Astrocyte of the hippocampus (primary cell): ENCODE measurements at places on chromosomes 11 and 22.

DNA sequence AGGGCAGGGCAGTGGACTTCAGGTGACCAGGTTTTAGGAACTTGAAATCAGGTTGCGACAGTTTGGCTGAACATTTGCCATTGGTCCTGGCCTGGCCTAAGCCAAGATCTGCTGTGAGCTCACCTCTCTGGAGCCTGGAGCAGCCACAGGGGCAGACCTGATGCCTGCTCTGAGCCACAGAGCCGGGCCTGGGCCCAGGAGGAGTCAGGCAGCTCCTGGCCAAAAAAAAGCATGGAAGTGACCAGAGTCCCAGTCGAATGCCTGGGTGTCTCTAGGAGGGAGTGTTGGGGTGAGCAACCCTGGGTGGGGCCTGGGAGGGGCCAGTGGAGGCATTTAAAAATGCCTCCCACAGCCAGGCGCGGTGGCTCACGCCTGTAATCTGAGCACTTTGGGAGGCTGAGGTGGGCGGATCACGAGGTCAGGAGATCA lies 6.0 kb upstream of the OMP start:
- no peak for DNase-seq

- peak; percentile 9 for DNase-seq
Measured at GRCh38 chr11:34380696-34381095, 22.9 kb upstream of the ABTB2 start.

DNA sequence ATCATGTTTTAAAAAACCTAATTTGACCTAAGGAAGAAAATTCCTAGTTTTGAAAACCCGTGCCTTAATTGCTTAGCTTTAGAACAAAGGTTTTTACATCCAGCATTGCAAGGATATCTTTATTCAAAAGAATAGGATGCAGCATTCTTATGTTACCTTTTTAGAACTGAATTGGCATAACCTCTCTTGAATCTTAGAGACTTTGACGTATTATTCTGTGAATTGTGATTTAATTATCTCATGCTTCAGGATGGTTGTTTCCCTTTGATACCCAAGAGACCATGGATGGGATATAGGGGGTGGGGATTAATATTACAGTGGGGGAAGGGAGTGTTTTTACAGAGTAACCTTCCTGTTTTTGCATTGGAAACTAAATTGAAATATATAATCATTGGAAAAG lies 49.4 kb downstream of the ARHGEF12 start:
- no peak for DNase-seq

DNA sequence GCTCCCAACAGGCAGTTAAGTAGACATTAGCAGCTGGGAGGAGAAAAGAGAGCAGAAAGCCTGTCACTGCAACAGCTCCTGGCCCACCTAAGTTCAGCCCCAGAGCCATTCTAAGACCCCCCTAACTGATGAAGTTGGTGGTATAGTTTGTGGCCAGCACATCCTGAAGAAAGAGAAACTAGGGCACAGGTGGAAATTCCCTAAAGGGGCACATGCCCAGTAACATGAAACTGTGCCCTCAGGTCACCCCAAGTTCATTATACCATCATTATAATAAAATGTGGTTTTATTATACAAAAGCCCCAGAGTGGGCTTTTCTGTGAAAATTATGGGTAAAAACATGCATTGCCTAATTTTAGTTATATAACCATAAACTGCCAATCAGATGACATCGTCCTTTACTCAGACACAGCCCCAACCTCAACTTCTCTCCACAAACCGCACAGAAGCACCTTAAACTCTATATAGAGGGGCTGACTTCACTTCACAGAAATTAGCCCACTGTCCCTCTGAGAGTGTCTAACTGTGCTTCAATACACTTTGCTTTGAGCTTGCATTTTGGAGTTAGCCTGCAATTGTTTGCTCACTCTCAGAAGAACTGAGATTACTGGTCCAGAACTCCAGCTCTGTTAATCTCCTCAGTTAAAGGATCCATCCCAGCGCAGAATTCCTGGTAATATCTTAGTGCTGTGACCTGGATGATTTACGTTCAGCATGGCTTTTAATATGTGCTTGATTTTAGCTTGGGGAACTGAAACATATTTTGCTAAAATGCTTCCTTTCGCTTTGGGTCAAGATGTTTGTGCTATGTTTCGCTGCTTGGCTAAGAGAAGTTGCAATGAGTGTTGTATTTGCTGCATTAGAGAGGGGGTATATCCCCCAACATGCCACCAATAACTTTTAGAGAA lies 1.8 kb upstream of the APOL3 start:
- no peak for DNase-seq

GRCh38 chr22:48976556-48977535 lies 850.8 kb downstream of the BRD1 start:
- no peak for DNase-seq

DNA sequence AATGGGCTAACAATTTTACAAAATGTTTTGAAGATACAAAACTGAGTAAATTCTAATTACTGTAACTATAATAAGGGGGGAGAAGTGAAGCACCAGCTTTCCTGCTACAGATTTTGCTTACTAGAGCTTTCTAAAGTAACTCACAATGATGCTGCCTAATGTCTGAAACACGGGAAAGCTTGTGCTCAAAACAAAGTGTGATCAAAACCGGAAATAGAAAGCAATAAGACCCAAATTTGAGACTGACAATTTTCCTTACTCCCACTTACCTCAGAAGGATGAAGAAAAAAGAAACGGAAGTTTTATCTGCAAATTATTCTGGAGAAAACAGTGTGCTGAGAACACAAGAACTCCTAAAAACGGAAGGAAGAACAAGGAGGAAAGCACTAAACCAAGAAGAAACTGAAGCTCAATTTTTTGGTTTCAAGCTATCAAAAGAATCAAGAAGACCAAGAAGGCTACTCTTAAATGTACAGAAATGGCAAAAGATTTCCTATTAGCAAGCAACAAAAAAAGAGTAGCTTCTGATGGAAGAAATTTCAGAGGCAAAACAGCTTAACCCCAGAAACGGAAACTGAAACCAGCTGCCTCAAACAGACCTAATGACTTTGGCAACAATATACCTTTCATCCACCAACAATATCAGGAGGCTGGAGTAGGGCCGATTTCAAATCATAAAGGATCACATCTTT lies 33.4 kb downstream of the AMBRA1 start:
- DNase-seq = peak; percentile 39

GRCh38 chr11:70481625-70482528 lies 83.5 kb downstream of the CTTN start:
- DNase-seq = peak; percentile 58

DNA sequence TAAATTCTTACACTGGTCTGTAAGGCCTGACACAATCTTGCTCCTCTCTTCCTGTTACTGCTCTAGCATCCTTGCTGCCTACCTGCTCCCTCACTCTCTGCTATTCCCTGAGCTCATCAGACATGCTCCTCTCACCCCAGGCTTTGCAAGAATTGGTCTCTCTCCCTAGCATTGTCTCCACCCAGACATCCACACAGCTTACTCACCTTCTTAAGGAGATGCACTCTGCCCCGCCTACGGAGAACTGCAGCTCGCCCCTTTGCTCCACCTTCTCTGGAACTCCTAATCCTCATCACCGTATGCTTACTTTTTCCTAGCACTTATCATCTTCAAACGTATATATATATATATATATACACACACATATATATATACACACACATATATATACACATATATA lies 23.3 kb upstream of the TMPRSS5 start:
- no peak for DNase-seq

DNA sequence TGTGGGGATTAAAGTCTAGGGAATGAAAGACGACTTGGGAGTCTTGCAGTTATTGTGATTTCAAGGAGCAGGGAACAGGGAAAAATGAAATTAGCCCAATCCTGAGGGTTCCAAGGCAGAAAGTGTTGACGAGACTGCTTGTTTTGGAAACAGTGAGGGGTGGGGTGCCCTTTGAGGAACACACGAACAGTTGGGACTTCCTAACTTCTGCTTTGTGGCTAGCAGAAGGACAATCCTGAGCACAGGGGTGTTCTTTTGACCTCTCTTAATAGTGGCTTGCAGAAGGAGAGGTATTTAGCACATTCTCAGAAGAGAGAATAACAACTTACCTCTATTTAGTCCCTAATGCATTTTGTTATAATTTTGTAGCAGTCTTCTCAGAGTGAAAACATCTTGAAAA lies 545.9 kb upstream of the ARHGAP42 start:
- no peak for DNase-seq

- no peak for DNase-seq
Measured at GRCh38 chr11:123221096-123221561, 26.1 kb upstream of the CLMP start.

DNA sequence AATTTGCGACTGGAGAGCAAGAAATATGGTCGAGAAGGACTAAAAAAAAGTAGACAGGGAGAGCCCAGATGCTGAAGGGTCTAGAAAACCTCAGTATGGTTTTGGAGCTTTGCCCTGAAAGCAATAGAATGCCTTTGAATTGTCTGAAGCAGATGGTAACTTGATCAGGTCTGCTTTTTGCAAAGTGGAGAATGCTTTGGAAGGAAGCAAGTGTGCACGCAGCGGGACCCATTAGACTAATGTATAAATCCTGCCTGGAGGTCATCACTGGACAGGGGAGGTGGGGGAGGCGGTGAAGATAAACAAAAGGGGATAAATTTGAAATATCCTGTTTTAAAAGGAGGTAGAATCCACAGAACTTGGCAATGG lies 757 bp upstream of the HINFP start:
- peak; percentile 72 for DNase-seq

- DNase-seq = no peak
Measured at GRCh38 chr11:44708009-44708408, 18.8 kb upstream of the TSPAN18 start.

DNA sequence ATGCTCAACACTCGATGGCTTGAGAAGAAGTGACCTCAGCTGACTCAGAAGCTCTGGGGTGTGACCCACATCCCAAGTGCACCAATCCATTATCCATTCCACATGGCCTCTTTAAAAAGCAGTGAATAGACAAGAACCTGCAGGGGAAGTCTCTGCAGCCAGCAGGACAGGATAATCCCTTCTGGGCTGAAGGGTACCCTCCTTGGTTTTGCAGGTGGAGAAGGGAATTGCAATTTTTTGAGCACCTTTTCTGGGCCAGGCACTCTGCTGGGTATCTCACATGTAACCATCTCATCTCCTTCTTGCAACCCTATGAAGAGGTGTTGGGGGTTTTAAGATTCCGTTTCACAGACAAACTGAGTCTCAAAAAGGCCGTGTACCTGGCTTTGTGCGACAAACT lies 76.6 kb downstream of the MYO18B start:
- DNase-seq = no peak
